ENCODE measurements at places on chromosomes 5 and 9. TPM values are rescaled to one million over a fixed set of nuclear protein-coding genes. Genes with fewer than 3 reads are reported as not detected.

The NR6A1 gene
- not detected for total RNA-seq

The NR5A1 gene
- not detected for total RNA-seq

The NUDT12 gene
- 0.44 TPM for total RNA-seq

The CCDC180 gene
- 3.4 TPM for total RNA-seq

DNA sequence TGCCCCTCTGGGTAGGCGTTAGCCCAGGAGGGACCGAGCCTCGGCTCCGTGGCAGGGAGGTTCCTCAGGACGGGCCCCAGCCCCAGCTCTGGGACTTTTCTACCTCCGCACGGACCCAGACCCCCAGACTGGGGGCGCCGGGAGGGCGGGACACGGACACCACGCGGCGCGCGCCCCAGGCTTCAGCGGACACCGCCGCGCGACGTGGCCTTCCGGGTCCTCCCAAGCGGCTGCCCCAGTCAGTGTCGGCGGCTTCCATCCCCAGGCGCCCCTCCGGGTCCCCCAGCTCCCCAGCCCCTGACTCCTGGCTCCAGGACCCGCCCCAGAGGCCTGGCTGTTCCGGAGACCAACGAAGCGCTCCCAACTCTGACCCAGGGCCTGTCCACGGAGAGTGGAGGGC lies 3.1 kb downstream of the LCNL1 start:
- DNase-seq: no peak

GRCh38 chr9:136721339-136722092 lies 9.1 kb downstream of the DIPK1B start:
- DNase-seq: no peak

DNA sequence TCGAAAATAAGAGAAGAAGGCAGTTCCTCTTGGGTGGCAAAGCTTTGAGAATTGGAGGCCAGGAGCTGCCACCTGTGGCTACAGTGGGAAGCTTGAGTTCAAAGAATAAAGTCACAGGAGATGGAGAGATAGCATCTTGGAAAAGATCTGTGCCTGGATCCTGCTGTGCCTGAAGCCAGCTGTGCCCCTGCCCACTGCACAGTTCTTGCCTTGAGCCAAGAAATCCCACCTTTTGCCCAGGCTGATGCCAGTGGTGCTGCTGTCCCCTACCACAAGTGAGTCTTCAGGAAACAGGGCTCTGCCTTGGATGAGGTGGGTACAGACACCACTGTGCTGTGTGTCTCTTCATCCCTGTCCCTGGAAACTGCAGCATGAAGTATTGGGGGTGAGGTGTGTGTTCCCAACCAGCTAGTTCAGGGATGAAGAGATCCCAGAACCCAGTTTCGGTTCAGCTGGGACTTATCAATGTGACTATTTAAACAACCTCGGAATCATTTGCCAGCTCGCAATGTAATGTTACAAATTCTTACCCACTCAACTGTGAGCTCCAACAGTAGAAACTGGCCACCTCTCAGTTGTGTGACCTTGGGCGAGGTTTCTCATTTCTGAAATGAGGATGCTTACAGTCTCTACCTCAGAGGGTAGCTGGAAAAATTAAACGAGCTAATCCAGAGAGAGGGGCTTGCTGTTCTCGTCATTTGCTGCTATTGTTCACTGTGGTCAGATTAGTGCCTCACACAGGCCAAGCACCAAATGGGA lies 5.9 kb downstream of the IER5L start:
- DNase-seq: no peak

DNA sequence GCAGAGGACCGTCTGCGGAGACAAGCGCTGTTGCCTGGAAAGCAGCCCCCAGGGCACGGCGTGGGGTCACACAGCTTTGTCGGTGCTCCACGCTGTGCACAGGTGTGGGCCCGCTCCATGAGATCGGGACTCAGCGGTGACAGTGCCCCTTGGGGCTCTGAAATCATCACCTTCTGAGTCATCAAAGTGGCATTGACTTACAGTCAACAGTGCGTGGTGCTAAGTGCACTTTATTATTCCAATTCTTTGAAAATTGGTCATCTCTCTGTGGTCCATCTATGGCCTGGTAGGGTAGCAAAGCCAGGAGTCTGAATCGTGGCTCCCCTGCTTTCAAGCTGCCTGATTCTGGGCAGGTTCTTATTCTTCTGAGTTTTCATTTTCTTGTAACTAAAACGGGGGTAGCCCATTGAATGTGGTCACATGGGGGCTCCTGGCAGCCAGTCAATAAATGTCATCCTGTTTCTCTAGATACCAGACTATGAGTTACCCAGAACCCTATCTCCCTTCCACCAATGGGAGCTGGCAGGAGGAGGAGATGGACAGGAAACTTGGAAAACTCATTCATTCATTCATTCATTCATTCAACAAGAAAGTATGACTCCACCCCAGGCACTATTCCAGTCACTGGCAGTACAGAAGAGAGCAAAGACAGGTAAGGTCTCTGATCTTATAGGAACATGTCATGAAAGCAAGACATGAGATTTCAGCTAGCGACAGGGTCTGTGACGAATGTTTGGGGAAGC lies 20.3 kb upstream of the UNC5A start:
- DNase-seq: no peak

DNA sequence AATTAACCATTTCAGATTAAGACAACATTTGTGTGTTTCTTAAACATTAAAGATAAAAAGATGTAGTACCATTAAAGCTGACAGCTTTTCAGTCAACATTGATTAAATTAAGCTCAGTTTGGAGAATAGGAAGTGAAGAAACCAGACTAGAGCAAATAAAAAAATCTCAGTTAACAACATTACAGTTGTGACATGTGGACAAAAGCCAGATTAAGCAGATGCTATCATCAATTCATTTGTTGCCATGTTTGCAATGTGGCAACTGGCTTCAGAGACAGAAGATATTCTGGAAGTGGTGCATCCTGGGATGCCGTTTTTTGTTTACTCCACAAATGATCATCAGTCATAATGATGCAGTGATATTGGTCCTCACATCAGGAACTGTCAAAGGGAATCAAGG lies 70.3 kb upstream of the CNTLN start:
- no peak for DNase-seq

- no peak for DNase-seq
These were observed 216.9 kb downstream of the C9orf50 start for GRCh38 chr9:129403779-129404620.

DNA sequence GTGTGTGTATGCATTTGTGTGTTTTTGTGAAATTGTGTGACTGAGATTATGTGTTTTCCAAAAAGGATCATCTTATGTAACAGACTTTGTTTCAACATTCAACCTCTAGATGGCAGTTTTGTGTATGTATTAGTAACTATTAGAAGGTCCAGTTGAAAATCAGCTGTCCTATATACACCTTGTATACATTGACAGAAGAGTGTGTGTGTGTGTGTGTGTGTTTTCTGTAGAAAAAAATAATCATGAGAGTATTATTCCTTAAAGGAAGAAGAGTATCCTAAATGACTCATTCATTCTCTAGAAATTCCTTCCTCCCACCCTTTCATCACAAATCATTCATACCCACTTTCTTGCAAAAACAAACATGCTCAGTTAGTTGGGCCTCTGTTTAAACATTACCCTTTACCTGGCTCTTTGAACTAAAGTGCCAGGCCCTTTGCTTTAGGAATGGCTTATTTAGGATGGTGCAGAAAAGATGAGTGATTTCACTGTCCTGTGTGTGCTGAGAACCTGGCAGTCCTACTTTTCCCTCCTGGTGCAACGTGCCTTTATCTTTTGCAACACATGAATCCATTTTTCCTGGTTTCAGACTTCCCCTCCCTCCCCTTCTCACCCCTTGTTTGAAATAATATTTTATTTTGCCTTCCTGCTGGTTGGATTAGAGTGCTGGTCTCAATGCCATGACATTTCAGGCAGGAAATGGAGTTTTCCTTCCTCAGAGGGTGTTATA lies 152.2 kb downstream of the ARHGAP26 start:
- no peak for DNase-seq

DNA sequence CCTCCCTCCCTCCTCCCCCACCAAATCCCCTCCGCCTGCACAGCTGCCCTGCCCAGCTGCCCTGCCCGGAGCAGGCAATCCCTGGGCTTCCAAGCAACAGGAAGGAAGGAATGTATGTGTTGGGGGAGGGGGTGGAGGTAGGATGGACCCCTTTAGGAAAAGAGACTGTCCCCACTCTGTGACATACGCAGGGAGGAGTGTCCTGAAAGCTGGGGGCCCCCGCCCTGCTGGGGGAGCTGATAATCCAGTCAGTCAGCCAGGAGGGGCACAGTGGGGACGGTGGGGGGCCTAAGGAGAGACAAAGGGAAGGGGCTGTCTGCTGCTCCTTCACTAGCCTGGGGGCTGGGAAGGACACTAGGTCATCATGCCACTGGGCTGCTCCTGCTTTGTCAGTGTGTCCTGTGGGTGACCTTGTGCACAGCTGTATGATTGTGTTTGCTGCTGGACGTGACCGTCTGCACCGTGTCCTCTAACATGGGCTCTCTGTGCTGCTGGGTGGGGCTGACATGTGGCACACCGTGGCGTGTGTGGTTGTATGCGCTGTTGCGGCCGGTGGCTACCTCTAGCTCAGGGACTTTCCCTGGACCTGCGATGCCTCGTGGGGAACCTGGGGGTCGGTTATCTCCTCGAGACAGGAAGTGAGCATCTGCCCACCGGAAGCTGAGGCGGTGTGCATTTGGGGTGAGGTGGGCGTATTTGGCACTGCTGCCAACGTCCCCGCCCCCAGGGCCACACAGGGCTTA lies 3.0 kb downstream of the N4BP3 start:
- peak; percentile 96 for DNase-seq

GRCh38 chr9:101462558-101462957 lies 27.0 kb upstream of the ALDOB start:
- DNase-seq: no peak

GRCh38 chr9:101486693-101487442 lies 46.8 kb upstream of the RNF20 start:
- DNase-seq: no peak

GRCh38 chr9:98707166-98708102 lies 1.3 kb downstream of the GABBR2 start:
- DNase-seq: no peak

- no peak for DNase-seq
These were observed 31.8 kb upstream of the PTGS1 start for GRCh38 chr9:122338994-122339393.

DNA sequence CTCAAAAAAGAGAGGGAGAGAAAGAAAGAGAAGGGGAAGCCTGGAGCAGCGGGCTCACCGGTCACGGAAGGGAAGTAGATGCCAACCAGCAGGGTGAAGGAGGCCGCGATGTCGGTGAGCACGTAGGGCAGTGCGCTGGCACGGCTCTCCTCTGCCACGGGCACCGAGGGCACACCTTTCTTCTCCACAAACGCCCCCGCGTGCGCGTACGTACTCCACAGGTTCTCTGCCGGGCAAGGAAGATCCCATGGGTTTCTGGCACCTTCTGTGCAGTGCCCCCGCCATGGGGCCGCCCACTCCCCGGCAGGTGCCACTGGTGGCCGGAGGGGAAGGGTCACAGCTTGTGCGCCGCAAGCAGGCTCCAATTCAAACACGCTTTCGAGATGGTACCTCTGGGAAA lies 30.3 kb downstream of the SLC12A7 start:
- DNase-seq: no peak

- no peak for DNase-seq
These were observed 4.8 kb downstream of the ASB6 start for GRCh38 chr9:129637102-129637501.

DNA sequence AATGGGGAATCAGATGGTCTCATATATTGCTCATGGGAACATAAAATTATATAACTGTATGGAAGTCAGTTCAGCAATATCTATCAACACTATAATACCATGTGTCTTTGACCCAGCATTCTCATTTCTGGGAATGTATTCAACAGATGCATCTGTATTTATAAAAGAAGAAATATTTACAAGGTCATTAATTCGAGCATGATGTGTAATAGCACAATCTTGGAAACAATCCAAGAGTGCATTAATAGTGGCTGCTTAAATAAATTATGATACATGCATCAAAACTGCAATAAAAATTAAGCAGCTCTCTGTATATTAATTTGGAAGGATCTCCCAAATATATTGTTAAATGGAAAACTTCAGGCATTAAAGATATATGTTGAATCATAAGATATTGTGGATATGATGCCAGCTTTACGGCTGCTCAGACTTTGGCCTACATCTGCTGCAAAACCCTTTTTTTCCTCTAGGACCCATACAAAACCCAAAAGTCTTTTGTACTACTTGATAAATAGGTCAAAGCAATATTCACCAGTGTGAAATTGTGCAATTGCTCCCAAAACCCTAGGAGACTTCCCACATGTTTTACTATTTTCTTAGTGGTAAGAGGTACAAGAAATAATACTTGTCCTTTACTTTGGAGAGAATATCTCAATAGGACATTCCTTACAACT lies 45.3 kb upstream of the ISOC1 start:
- no peak for DNase-seq
